Stimulated activated CD8-positive, alpha-beta memory T cell treated with anti-CD3 and anti-CD28 coated beads, Interleukin-15, amount 100 ng/mL, for 48 hours (primary cell): ENCODE measurements at places on chromosomes 4 and X.

GRCh38 chrX:100449696-100450608 lies 39.9 kb upstream of the PCDH19 start:
- DNase-seq = no peak

DNA sequence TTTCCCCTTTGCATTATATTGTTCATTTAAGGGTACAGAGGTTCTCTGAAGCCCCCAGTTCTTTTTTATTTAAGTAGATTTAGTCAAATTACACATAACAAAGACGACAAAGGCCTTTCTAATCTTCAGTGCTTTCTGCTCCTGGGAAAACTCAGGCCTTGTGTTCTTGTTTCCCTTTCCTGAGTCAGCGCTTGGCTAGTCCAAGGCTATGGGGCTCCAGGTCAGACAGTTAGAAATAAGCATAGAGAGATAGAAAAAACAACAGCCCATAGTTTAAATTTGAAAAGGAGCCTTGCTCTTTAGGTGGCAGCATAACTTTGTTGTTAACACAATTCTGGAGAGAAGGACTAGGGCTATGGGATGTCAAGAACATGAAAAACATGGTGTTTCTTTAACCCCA lies 97.3 kb downstream of the PPP1R2C start:
- DNase-seq = no peak

GRCh38 chr4:185567381-185568376 lies 32.4 kb upstream of the PDLIM3 start:
- DNase-seq = no peak

DNA sequence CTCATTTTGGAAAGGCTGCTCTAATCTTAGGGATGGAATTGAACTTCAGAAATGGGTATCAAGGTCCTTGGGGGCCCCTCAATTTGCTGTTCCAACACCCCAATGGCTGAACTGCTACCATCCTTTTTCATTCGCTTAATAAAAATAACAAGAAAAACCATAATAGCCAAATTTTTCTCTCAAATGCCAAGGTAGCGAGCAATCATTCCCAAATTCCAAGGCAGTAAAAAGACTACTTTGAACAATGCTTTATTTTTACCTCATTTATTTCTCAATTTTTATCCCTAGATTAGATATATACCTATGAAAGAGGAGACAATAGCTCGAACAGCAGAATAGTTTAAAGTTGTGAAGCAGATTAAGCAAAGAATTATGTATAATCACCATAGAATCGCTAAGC lies 323.4 kb upstream of the SLC7A11 start:
- no peak for DNase-seq

DNA sequence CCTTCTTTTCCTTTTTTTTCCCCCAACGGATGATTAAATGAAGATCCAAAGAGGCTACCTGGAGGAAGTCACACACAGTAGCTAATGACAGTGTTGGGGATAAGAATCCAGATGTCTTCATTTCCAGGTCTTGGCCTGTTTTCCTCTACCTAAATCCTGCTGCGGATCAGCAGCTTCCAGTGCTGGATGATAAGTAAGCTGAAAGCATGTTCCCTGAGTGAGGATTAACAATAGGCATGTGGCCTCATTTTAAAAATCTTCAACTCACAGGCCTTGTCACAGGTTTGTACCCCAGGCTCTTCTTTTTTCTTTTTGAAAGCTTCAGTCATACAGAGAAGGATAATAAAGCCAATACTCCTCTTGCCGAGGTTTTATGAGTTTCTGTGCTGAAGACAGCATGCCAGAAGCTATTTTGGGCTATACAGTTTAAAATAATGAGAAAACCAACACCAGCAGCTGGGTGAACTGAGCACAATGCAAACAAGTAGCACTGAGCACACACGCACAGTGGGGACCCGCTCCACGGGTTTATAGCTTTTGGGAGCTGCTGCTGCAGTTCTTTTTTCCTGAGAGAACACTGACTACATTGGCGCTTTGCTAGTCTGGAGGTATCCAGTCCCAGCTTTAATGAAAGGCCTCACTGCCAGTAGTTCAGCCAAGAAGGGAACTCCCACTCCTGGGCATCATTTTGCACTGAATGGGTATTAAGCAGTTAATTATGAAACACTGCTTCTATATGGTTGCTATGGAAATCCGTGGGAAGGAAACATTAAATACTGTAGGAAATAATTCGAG lies 184.2 kb upstream of the CTSO start:
- no peak for DNase-seq

GRCh38 chrX:40423299-40423698 lies 157.5 kb upstream of the ATP6AP2 start:
- DNase-seq = no peak
